AG09309 (cell line): ENCODE measurements at places on chromosomes 1 and 21.

DNA sequence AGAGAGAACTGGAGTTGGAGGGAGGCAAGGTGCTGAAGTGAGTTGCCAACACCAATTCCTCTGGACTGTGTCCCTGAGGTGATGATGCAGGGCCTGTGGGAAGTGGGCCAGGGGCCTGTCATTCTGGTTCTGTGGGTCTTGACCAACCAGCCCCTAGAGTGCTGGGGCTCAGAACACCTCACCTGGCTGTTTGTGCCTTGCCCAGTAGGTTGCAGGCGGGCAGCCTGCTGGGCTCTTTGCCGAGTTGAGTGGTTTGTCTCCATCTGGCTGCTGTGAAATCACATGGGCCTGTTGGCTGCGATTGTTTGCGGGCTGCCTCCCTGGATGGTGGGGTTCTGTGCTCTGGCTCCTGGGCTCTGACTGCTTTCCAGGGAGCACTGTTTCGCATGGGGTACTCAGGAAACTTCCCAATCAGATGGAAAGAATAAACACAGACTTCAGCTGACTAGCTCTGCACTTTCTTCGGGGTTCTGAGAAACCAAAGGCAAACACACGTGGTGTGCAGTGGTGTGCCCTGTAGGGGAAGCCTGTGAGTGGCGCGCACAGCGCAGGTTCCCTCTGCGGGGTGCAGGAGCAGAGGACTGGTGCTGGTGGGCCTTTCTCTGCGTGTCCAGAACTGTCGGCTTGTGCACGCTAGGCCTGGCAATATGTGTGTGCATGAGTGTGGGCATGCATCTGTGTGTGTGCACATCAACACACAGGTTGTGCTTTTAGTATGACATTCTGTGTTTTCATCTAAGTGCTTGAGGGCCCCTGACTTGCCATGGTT, 95.1 kb downstream of the RHOU start:
- no peak for DNase-seq

DNA sequence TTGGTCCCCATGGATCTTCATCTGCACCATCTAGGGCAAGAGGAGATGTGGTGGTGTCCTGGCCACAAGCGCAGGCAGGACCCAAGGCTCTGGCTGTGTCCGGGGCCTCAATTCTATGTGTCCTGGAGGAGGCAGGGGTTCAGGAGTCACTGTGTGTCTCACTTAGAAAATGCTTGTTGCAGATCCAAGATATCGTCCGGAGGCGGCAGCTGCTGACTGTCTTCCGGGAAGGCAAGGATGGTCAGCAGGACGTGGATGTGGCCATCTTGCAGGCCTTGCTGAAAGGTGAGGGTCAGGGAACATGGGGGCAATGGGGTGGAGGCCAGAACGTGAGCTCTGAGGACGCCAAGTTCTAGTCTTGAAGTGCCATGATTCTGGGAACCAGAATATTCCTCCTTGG, 29.1 kb downstream of the TRPM2 start:
- no peak for DNase-seq

- no peak for DNase-seq
Observed at GRCh38 chr1:174535207-174535606, 87.4 kb downstream of the GPR52 start.

- DNase-seq: no peak
Observed at GRCh38 chr1:54413295-54413694, 7.1 kb upstream of the SSBP3 start.

DNA sequence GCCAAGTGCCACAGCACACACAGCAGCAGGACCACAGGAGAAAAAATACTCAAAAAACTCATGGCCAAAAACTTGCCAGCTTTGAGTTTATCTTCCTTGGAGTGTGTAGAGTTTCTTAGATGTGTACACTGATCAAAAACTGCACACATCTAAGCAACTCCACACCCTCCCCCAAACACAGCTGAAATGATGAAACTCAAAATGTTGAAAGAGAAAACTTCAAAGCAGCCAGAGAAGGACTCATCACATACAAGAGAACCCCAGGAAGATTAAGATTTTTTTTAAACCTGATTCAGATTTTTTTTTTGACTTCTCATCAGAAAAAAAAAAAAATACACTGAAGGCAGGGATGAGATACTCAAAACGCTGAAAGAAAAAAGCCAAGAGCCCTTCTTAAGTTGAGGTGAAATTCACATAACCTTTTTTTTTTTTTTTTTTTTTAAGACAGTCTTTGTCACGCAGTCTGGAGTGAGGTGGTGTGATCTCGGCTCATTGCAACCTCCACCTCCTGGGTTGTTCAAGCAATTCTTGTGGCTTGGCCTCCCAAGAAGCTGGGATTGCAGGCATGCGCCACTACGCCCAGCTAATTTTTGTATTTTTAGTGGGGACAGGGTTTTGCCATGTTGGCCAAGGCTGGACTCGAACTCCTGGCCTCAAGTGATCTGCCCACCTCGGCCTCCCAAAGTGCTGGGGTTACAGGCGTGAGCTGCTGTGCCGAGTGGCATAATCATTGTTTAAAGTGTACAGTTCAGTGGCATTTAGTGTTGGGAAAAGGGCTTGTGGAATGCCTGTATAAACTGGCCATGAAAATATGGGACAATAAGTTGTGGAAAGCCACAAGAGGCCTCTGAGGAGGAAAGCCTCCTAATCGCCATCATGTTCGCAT, 20.9 kb upstream of the PDXK start:
- no peak for DNase-seq

DNA sequence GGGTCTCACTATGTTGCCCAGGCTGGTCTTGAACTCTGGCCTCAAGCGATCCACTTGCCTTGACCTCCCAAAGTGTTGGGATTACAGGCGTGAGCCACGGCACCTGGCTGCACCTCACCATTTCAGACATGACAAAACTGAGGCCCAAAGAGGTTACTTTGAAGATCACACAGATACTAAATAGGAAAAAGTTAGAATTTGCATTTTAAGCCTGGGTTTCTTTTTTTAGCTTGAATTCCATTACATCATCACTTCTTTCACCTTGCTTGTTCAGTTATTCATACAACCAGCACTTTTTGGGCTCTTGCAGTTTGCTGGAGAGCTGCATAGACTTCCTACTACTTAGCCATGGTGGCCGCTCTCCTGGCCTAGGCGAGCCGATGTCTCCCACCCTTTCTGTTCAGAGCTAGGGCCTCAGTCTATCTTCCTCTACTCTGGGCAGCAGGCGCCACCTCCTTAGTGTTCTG, 16.3 kb upstream of the CD2 start:
- no peak for DNase-seq

GRCh38 chr1:218900615-218901014, 273.1 kb upstream of the LYPLAL1 start:
- DNase-seq: no peak

DNA sequence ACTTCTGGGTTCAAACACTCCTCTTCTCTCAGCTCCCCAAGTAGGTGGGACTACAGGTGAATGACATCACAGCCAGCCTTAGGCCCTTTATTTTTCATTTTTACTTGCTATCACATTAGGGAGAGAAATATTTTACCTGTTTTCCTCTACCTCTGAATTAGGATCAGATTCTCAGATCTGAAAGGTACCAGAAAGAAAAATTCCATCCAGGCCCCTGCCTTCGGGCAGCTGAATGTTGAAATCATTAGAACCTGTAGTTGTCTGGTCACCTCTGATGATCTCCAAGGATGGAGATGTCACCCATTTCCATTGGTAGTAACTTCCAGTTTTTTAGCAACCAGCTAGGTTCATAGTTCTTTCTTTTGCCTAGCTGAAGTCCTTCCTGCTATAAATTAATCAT, 175.6 kb upstream of the TNR start:
- DNase-seq: no peak

- DNase-seq: no peak
Observed at GRCh38 chr1:184822267-184822666, 67.6 kb upstream of the EDEM3 start.

- peak; percentile 5 for DNase-seq
Observed at GRCh38 chr1:207619871-207620542, 24.9 kb upstream of the CR1L start.

GRCh38 chr1:7501084-7501491, 270.0 kb upstream of the VAMP3 start:
- no peak for DNase-seq

- DNase-seq: no peak
Observed at GRCh38 chr1:74504125-74504932, 8.1 kb downstream of the LRRC53 start.

- peak; percentile 88 for DNase-seq
Observed at GRCh38 chr1:94258873-94259331, 21.5 kb upstream of the ARHGAP29 start.

DNA sequence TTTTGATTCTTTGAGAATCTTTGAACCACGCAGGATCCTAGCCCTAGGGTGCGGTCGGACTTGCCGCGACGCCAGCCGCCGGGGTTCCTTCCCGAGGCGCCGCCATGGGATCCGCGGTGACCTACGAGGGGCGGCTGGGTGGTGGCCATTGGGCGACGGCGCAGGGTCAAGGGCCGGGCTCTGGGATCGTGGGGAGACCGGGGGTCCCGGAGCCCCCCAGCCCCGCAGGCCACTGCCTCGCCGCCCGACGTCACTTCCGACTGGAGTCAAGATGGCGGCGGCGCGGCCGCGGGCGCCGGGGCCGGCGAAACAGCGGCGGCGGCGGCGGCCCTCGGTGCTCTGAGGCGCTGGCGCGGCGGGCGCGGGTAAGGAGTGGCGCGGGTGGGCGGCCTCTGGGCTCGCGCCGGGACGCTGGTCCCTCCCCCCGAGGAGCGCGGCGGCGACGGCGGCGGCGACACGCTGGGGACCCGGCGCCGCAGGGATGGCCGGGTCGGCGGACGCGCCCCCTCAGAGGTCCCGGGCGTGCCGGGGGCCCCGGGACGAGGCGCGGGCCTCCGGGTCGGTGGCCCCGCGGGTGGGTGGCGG, at the start of gene PRDM2:
PRDM2 (plus strand) TSS at position 253 of the 585 bp plus-strand sequence. CDS start 15,418 bp downstream, outside the sequence.
- DNase-seq: no peak
